ENCODE measurements at places on chromosomes 2 and 18. TPM values are rescaled to one million over a fixed set of nuclear protein-coding genes. Genes with fewer than 3 reads are reported as not detected.

DNA sequence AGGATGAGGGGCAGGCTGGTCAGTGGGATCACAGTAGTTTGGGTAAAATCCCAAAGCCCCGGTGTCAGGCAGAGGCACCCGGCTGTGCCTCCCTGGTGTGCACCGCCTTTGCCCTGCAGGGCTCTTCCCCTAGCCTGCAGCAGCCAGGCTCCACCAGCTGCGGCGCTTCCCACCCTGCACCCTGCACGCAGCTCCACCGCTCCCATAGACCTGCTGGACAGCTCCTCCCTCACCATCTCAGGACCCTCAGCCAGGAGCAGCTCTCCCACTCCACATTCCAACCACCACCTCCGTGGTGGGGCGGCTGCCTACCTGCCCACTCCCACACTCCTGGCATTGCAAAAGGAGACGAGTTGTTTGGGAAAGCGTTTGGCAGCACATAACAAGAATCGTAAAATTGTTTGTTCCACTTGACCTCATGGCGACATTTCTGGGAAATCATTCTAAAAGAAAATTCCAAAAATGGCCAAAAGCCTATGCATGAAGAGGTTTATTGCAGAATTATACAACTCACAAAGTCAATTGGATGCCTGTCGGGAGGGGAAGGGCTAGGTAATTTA lies 287.4 kb upstream of the HDAC4 start:
- no peak for DNase-seq

DNA sequence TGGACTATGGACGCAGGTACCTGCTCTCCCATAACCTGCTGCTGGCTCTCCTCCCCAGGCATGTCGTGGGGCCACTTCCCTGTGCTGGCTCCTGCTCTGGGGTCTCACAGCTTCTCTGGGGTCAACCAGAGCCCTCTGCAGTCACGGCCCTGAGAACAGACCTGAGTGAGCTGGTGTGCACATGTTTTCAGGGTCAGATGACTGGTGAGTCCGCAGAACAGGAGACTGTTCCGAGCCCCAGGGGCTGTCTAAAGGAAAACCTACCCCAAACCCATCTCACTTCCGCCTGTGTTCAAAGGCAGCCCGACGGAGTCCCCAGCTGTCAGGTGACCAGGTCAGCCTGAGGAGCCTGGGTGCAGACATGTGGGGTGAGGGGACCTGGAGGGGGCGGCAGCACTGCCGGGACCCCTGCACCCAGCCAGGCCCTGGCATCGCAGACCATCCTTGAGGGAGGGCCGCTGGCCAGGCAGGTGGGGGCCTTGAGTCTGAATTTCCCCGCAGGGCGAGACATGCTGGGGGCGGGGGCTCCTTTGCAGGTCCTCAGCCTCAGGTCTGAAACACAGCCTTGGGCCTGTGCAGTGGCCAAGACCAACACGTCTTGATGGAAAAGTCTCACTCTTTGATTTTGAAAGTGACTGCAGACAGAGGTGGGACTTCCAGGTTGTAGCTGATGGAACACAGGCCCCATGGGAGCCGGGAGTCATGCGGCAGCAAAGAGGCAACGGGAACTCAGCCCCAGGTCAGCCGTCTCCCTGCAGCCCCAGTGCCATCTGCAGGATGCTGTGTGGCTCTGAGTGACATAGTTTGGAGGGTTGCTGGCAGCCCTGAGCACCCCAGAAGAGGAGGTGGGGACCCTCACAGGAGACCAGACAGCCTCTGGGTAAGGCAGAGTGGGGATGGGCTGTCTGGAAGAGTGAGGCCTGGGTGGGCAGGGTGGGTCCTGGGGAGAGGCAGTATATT lies 65.3 kb downstream of the TWIST2 start:
- no peak for DNase-seq

- no peak for DNase-seq
These were observed 1.0 kb downstream of the CXCR4 start for GRCh38 chr2:136116813-136117390.

DNA sequence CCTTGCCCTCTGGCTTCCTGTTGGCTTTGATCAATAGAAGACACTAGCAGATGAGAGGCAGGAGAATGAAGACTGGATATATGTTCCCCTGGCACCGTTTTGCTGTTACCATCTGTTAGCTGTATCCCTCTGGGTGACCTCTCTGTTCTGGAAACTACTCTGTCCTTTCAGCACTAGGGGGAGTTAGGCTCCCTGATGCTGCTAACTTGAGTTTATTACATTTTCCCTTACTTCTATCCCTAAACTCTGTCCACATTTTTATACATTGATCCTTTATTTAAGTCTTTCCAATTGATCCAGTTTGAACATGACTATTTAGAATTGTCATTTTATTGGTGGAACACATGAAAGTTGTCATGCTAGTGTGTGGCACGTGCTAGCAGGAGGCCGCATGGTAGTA lies 1014.3 kb upstream of the CDH2 start:
- peak; percentile 45 for DNase-seq

GRCh38 chr2:212970132-212970531 lies 181.3 kb downstream of the IKZF2 start:
- peak; percentile 79 for DNase-seq

DNA sequence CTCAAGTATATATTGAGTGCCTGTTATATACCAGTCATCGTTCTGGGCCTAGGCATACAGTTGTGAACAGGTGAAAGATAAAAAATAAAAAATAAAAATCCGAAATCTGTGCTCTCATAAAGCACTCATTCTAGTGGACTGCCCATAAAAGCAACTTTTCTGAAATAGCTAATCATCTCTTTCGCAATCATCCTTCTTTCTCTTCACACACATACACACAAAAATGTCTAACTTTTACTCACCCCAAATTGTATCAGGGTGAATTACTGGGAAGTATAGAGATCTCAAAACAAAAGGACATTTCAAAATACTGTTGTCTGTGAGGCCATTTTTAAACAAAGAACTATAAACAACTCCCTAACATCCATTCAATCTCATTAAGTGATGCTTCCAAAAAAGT lies 29.6 kb upstream of the ORC2 start:
- DNase-seq = peak; percentile 34

GRCh38 chr2:11343368-11343649 lies 1.1 kb downstream of the ROCK2 start:
- no peak for DNase-seq

- no peak for DNase-seq
These were observed 83.6 kb downstream of the KLHL29 start for GRCh38 chr2:23468474-23469141.

Gene LDLRAD4
- not detected for total RNA-seq

GRCh38 chr18:36481201-36481657 lies 183.7 kb downstream of the FHOD3 start:
- no peak for DNase-seq

Gene PLB1
- 0.90 TPM for total RNA-seq

GRCh38 chr2:134275058-134275862 lies 21.4 kb downstream of the MGAT5 start:
- no peak for DNase-seq

- DNase-seq = no peak
These were observed 46.2 kb downstream of the CCBE1 start for GRCh38 chr18:59651071-59651470.

GRCh38 chr18:58991167-58991798 lies 126.6 kb downstream of the ZNF532 start:
- DNase-seq = peak; percentile 43

Gene PIEZO2
- total RNA-seq = 3.3 TPM

DNA sequence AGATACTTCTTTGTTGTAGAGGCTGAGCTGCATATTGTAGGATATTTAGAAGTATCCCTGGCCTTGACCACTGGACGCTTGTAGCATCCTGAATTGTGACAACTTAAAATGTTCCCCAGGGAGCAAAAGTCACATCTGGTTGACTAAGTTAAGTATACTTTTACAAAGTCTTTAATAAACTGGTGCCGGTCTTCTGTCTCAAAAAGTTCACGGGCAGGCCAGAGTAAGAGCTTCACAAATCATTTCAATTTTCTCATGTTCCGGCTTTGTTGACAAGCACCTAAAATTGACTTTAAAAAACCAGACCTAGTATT lies 18.4 kb downstream of the ATP8B1 start:
- no peak for DNase-seq

Gene RNF152
- 18.9 TPM for total RNA-seq

Gene GTF2A1L
- not detected for total RNA-seq

- no peak for DNase-seq
These were observed 115.9 kb upstream of the CD302 start for GRCh38 chr2:159913900-159914299.

DNA sequence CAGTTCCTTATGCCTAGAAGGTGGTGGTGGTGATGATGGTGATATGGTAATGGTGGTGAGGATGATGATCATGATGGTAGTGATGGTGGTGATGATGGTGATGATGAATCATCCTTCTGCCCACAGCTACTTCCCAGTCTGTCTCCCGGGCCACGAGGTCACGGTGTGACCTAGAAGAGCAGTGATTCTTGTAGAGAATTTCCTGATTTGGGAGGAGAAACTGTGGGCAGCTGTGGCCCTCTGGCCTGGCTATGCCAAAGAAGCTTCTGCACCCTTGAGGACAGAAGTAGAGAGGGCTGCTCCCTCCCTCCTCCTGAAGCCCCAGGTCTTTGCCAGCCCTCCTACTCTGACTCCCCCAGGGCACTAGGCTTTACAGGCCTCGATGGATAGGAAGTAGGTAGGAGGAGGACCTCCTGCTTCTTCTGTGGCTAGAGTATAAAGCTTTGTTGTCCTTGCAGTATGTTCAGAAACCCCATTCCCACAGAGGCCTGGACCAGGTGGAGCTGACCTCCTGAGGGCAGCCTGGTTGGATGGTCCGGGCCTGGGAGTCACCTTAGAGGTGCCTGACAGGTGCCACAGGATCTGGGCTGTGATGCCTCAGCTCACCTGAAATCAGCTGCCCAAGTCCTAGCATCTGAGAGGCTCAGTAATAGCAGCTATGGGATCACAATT lies 57.9 kb upstream of the EPAS1 start:
- DNase-seq = no peak

- DNase-seq = no peak
These were observed 98.5 kb downstream of the TACR1 start for GRCh38 chr2:75100801-75101151.

All from IMR-90 (cell line).